NCI-H2081 treated with DMSO at 0.1 percent for 48 hours (cell line): ENCODE measurements at places on chromosomes 1 and 21.

- no peak for DNase-seq
Observed at GRCh38 chr1:4273243-4273642, 373.2 kb upstream of the C1orf174 start.

GRCh38 chr1:180157108-180157507 is 2.4 kb downstream of the QSOX1 start:
- no peak for DNase-seq

- DNase-seq: no peak
Observed at GRCh38 chr1:77193951-77194350, 25.3 kb downstream of the PIGK start.

DNA sequence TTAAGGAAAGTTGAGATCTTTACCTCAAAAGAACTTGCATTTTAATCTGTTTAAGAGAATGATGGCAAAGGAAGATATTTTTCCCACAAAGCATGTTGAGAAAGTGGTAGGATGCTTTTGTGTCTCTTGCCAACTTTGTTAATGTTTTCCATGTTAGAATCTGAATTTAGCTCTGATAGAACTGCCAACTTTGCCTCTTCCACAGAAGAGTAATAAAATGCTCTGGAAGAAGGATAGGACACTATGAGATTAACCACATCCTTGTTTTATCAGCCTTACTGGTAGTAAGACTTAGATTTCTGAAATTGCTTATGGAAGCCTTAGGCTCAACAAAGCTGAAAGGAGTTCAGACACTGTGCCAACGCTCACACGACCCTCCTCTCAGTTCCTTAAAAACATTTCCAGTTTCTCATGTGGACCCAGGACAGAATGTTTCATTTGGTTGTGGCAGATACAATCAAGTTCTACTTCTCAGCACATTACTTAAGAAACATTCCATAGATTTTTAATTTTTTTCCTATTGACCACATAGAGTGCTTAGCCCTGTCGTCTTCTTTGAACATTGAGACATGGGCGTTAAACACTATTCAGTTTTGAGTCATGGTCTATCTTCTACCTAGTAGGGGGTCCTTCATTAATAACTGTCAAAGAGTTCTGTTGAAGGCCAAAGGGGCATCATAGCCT is 59.0 kb downstream of the MTR start:
- DNase-seq: no peak

DNA sequence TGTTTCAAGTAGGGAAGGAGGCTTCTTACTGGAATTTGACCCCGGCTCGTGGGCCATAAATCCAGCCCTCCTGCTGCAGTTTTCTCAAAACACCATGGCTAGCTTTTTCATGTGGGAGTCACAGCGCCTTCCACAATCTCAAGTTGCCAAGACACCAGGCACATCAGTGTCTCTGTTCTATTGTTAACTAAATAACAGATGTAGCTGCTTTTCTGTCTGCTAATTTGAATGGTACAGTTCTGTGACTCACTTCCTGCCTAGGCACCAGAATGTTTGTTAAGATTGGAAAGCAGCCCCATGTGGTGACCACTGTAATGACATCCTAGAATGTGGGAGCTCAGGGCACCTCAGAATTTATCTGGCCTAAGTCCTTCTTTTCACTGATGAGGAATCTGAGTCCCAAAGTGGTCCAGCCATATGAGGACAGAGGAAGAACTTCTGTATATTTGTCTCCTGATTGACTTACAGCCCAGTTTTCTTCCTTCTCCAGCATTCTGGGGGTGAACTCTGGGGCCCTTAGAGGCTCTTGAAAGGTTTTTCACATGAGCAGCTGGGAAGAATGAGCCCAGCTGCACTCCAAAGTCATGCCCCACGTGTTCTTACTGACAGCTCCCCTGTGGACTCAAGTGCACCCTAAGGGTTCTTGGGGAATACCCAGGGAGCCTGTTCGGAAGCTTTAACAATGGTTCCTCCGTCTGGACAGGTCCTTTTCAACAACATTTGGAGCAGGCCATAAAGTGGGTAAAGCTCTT is 27.5 kb downstream of the TRIM45 start:
- no peak for DNase-seq

- no peak for DNase-seq
Observed at GRCh38 chr1:180239145-180240096, 9.4 kb downstream of the LHX4 start.

DNA sequence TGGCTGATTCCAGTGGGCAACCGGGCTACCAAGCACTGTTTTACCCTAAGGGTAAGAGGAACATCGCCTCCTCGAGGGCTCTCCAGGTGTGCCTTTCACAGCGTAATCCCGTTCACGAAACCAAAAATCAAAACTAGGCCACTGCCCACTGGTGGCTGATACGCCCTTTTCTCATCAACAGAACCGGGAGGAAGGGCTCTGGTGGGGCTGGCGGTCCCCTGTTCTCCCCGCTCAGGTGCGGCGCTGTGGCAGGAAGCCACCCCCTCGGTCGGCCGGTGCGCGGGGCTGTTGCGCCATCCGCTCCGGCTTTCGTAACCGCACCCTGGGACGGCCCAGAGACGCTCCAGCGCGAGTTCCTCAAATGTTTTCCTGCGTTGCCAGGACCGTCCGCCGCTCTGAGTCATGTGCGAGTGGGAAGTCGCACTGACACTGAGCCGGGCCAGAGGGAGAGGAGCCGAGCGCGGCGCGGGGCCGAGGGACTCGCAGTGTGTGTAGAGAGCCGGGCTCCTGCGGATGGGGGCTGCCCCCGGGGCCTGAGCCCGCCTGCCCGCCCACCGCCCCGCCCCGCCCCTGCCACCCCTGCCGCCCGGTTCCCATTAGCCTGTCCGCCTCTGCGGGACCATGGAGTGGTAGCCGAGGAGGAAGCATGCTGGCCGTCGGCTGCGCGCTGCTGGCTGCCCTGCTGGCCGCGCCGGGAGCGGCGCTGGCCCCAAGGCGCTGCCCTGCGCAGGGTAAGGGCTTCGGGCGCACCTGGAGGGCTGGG is at the start of gene IL6R:
IL6R (plus strand) TSS at position 360 of the 763 bp plus-strand sequence; CDS start at position 647, 287 bp downstream.
- no peak for DNase-seq

DNA sequence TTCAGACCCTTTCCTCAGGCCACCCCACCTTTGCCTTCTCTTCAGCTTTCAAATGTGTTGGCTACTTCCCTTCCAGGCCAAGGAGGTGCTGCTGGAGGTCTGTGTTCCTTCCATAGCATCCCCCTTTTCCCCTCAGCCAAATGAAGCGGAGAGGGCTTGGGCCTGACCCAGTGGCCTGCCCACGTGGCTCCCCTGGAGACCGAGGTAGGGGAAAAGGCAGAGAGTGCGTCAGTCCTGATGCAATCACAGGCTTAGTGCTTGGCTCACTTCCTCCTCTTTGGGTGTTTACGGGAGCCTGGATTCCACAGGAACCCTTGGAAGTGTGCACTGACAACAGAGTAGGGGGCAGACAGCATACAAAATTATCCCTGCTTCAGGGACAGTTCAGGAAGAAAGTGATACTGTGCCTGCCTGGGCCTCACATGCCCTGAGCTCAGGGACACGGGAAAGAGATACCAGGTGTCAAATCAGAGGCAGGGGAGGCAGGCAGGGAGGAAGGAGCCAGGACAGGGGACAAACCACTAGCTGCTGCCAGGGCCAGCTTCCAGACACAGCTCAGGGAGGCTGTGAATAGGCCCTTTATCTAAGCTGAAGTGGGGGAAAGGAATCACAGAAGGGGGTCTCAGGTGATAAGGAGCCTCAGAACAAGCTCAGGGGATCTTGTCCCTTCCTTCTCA is 16.6 kb upstream of the PTP4A2 start:
- DNase-seq: no peak

- no peak for DNase-seq
Observed at GRCh38 chr1:226736908-226737818, 1.9 kb downstream of the ITPKB start.

DNA sequence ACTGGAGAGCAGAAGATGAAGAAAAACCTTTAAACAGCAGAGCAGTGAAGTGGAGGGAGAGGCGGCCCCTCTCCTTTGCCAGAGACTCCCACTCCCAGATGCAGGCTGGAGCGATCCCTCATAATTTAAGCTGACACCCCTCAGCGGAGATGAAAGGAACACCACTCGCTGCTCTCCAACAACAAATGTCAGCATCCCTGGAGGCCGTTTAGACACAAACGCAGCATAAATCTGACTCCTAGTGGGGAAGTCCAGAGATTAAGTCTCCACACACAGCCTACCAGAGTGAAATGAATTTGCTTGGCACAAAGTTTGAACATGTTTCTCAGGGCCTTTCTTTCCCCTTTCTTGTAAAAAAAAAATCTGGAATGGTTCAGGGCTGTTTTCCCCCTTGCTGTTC is 137.8 kb downstream of the LMX1A start:
- DNase-seq: no peak

DNA sequence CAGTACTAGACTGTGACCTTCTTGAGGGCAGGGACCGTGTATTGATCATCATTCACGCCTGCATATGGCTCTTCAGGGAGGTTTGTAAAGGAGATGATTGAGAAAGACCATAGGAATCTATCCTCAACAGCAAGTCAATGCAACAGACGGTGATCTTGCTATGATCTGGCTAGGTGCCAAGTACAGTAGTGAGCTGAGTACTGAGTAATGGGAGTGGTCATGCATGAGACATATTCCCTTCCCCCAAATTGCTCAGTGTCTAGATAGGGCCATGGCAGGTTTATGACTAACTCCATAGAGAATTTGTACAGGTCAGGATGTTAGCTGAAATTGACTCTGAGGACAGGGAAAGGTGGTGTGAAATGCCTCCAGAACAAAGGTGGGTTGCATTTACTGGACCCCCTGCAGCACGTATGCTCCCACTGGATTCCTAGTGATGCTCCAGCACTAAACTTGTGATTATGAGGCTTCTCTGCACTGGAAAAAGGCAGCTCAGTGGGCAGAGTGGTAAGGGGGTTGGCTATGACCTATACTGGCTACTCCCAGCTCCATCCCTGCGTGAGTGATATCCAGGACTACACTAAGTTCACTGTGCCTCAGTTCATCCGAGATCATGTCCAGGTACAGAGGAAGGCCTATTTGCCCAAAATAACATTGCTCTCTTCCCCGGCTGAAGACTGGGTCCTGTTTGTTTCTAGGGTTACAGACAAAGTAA is 37.2 kb downstream of the KCNJ6 start:
- DNase-seq: no peak

DNA sequence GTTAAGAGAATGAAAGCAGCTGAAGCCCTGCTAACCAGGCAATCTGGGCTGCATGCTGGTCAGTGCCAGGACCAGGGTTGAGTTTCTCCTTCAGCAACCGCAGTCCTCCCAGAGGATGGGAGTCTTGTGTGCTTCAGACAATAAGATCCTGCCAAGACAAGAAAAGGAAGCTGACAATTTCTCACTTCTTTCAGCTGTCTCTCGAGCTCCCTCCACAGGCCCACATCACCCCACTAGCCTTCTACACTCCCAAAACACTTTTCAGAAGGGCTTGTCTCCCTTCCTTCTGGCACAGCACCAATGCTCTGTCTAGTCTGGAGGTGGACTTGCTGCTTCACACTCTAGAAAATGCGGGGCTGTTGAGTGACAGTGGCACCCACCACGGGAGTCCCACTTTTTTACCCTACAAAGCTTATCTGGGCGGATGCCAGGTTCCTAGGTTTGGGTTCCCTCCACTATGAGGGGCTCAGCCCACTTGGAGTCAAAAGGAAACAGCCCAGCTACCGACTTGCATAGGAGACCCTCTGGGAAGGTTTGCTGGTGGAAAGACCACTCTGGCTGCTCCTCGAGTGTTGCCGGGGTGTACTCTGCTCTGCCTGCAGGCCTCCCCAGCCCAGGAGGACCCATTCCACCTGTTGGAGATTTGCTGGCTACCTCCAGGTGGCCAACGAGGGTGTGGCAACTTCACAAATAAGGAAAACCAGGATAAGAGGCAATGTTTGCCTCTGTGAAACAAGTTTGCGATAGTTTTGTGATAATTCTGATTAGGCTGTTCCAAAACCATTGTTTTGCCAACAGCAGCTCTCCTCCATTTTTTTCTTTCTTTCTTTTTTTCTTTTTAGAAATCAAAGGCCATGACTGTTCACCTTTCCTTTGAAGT is 68.9 kb downstream of the TENT5C start:
- DNase-seq: no peak
